ENCODE measurements at places on chromosomes 7 and 10. TPM values are rescaled to one million over a fixed set of nuclear protein-coding genes. Genes with fewer than 3 reads are reported as not detected.

GRCh38 chr7:135224027-135224426, 9.6 kb upstream of the STRA8 start:
- DNase-seq: no peak

- DNase-seq: no peak
These were observed 303.8 kb upstream of the ZMIZ1 start for GRCh38 chr10:78764846-78765430.

- no peak for DNase-seq
These were observed 162.4 kb downstream of the ARID5B start for GRCh38 chr10:62063795-62064472.

The GLRX3 gene
- total RNA-seq: 142 TPM

The SLC13A1 gene
- total RNA-seq: not detected

GRCh38 chr7:137950967-137951366, 50.9 kb downstream of the CREB3L2 start:
- no peak for DNase-seq

GRCh38 chr7:66050990-66051448, 24.6 kb upstream of the ASL start:
- no peak for DNase-seq

The FKBP6 gene
- total RNA-seq: not detected

- DNase-seq: no peak
These were observed 188.4 kb downstream of the SEM1 start for GRCh38 chr7:96521068-96521894.

DNA sequence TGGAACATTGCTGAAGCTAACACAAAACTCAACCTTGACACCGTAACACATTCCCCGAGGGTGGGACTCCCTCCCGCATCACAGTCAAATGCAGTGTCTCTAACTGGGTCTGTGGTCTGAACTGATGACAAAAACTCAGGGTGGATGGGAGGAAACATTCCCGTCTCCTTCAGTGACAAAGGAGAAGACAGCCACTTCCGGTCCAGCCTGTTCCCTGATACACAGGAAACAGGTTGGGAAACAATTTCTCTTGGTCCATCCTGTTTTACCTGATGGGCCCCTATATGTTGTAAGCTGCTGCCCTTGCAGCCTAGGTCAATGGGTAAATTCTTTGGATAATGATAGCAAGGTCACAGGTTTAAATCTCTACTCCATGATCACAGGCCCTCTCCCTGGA, 20.4 kb downstream of the SLC13A4 start:
- DNase-seq: no peak

DNA sequence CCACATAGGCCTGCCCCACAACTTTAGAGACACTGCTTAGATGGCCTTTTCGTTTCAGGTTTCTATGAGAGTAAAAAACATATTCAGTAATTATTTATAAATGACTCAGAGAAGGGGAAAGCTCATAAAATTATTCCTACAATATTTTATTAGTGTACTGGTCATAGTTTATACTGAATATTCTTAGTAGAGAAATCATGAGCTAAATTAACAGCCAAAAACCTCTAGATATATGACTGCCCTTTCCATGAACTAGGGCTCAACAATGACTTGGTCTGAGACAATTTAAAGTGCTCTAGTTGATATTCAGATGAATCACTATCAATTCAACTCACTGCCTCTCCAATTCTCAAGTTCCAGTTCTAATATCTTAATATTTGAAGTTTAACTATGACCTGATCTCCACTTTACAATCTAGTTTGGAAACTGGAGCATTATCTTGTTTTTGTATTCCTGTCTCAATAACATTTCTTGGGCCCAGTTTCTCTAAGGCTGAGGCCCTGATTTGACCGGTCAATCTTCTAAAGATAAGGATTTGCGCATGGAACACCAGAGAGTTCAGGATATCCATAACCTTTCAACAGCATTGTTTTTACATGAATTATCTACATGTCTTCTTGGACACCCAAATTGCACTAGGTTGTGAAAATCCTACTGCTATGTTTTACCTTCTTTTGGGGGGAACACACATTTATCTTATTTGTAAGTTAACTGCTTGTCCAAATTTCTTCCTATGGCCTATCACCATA, 141.6 kb downstream of the DGKB start:
- no peak for DNase-seq

DNA sequence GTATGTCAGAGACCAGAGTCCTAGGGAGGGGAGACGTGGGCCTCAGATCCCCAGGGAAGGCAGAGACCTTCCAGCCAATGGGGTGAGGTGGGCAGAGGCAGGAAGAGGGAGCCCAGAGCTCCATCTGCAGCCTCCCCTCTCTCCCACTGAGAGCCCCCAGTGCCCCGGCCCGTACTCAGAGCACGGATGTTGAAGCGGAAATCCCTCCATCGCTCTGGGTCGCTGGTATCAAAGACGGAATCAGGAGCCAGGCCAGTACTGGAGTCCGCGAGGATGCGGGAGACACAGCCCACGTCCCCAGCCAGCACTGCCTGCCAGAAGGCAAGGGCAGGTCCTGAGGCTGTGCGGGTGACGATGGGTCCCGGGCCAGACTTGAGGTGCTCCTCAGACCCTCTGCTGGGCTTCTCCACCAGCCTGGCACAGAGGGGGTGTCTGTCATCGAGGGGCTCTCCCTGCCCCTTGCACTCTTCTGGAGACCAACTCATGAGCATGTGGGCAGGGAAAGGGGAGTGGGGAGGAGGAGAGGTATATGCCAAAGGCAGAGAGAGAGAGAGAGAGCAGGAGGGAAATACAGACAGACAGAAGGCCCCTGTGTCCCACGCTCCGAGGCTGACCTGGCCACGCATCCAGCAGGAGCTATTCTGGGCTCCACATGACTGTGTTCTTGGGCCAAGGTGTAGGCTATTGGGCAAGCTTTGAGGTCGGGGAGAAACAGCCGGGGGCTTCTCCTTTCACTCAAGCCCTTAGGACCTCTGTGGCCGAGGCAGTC, at the start of gene ASB10:
Gene ASB10, minus strand, starts transcription at position 611 of the 769 bp plus-strand sequence. Its CDS starts 120 bp downstream, at position 491.
- DNase-seq: no peak

The MPP7 gene
- total RNA-seq: 8.5 TPM

The RAB19 gene
- 1.1 TPM for total RNA-seq

- DNase-seq: no peak
These were observed 784.3 kb downstream of the DNAJB9 start for GRCh38 chr7:109354000-109354399.

DNA sequence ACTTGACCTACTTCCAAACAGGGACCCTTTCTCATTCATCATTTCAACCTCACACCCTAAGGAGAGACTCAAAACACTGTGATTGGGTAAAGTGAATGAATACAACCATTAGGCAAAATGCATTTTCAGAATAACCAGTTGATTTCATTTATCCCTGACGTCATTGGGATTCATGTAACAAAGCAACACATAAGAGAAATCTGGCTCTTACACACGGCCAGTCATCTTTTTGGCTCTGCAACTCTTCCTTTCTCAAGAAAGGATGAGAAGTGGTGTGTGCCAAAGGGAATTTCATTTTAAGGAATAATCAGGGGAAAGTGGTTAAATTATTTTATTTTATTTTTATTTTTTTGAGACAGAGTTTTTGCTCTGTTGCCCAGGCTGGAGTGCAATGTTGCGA, 83.1 kb downstream of the CPVL start:
- no peak for DNase-seq

DNA sequence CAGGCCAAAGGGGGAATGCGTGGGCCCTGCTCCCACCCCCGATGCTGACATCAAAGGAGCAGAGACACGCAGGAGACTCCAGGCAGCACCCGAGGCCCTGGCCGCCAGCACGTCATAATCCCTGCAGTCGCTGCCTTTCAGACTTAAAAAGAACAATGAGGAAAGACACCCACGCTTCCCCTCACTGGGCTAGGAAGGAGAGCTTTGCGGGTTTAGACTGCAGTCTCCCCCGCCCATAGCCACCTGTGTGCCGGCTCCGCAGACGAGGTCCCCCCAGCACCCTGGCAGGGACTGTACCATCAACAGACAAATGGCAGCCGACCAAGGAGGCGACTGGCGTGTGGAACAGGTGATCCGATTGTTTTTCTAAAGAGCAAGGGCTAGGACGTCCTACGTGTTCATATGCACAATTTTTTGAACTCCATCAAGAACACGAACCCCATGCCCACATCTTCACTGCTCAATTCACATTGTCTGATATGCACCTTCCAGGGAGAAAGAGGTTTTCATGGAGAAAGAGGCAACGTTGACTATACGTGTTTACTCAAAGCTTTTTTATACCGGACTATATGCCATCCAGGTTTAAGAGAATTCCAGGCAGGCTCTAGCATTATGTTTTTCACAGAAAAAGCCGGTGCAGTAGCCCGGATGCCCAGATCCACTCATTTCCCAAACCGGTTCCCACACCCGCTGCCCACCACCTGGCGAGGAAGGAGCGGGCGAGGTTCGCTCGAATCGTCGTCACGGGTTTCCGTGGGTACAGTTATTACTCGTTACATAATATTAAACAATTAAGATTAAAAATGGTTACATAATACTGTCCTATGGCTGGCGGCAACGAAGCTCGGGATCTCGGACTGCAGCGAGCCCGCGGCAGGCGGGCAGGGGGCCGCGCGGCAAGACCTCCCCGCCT, 1.1 kb downstream of the GRB10 start:
- peak; percentile 60 for DNase-seq

DNA sequence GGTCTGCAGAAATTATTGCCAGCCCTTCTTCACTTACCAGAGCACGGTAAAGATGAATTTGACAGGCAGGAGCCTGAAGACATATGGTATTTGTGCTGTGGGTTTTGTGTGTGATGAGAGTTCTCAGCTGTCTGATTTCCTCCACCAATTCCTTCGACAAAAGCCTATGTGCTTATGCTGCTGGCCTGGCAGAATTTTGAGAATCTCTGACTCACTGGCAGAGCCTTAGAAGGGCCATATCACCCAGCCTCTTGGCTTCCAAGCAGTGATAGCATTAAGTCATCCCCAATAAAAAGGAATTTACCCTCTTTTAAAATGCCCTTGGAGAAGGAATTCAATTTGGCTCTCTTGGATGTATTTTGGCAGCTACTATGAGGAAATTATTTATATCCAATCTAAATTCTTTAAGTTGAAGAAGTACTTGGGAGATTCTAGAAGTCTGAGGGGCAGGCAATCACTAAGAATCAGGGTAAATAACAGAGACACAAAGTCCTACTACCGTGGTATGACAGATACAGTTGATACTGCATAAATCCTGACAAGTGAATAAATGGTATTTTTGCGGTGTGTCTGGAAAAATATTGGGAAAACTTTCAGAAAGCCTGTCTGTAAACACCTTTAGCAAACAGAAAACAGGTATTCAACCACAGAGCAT, 68.6 kb upstream of the EFCAB10 start:
- no peak for DNase-seq

The GALNT17 gene
- total RNA-seq: 23.0 TPM

The SLC29A3 gene
- total RNA-seq: 2.5 TPM

DNA sequence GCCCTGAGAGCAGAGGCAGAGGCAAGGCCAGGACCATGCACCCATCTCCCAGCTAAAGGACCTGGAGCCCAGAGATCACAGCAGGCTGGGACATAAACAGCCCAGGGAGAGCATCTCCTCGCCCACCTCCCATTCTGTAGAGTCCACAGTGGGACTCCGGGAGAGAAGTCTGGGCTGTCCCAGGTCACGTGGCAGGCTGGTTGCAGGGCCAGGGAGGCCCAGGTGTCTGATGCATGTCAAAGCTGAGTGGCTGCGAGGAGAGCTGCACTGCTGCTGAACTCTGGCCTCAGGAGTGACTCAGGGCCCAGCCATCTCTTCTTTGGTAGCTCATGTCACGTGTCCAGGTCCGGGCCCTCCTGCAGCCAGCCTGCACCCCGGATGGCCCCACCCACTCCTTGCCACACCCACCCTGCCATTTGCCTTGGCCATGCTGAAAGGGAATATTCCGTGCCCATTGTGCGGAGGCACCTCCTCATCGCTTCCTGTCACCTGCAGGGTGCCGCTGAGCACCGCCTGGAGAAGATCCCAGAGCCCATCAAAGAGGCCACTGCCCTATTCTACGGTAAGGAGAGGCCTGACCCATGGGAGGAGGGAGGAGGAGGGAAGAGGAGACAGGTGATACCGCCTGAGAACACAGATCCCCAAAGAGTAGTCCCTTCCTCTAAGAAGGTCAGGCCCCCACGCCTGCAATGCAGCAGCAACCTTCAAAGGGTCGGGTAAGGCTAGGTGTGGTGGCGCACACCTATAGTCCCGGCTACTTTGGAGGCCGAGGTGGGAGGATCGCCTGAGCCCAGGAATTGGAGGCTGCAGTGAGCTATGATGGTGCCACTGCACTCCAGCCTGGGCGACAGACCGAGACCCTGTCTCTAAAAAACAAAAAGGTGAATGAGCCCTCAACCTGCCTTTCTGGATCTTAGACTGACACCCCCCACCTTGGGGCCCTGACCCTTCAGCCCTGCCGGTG, 12.6 kb upstream of the SH2B2 start:
- no peak for DNase-seq

GRCh38 chr10:26361971-26362370, 76.2 kb upstream of the APBB1IP start:
- no peak for DNase-seq

The OR2A42 gene
- total RNA-seq: 0.15 TPM

GRCh38 chr10:120593693-120594092, 136.7 kb downstream of the PLPP4 start:
- no peak for DNase-seq

- peak; percentile 89 for DNase-seq
These were observed at the start of gene PAOX for GRCh38 chr10:133379152-133379800. Gene PAOX, plus strand, starts transcription at chr10:133379262. Its CDS starts 55 bp downstream, at chr10:133379317.

- DNase-seq: peak; percentile 13
These were observed 16.2 kb downstream of the KIFBP start for GRCh38 chr10:69004821-69005220.

GRCh38 chr7:65233409-65234034, 140.1 kb upstream of the ZNF92 start:
- DNase-seq: no peak

- no peak for DNase-seq
These were observed 447.4 kb downstream of the GRM8 start for GRCh38 chr7:126805351-126805750.

GRCh38 chr7:19491821-19492452, 216.9 kb downstream of the POLR1F start:
- peak; percentile 18 for DNase-seq

- DNase-seq: no peak
These were observed 35.0 kb downstream of the TAS2R41 start for GRCh38 chr7:143512488-143513340.
